Stimulated activated CD4-positive, alpha-beta T cell treated with anti-CD3 and anti-CD28 coated beads, TNF-alpha, amount 100 ng/mL, for 1 hour (primary cell): ENCODE measurements at places on chromosomes 7 and 10.

GRCh38 chr10:107971411-107971810, 806.9 kb upstream of the SORCS1 start:
- no peak for DNase-seq

- DNase-seq, result no peak
Measured at GRCh38 chr7:12256090-12256489, 45.0 kb downstream of the TMEM106B start.

DNA sequence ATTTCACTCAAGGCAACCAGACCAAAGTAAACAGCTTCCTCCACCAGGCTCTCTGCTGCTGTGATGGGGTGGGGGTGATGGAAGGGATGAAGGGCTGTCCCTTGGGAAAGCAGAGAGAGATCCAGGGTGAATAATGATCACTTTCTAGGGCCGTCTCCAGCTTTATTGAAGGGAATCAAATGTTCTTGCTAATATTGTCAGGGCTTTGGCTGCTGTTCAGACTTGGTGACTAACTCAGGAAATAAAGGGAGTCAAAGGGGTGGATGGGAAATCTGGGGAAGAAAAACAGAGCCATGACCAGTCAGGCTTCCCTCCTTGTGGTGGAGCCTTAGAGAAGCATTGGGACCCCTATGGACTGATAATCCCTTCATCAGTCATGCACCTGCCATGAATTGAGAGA, 196.2 kb upstream of the AGK start:
- no peak for DNase-seq

- no peak for DNase-seq
Measured at GRCh38 chr10:11401264-11402235, 209.9 kb downstream of the USP6NL start.

DNA sequence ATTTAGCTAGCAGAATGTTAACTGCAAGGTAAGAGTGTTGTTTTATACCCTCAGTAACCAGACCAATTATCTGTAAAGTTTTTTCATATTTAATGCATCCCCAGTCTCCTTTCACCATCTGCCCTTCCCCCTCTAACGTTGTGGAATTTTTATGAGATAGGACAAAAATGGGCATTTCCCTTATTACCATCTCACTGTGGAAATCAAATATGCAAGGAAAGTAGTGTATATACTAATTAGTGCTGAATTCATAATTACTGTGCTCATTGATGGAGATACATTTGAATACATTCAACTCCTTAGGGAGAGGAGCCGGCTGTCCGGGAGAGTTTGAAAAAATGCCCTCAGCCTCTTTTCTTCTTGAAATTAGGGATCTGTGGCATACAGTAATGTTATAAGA, 423.4 kb upstream of the MGMT start:
- DNase-seq, result no peak

- no peak for DNase-seq
Measured at GRCh38 chr7:3245721-3246120, 55.3 kb upstream of the SDK1 start.

DNA sequence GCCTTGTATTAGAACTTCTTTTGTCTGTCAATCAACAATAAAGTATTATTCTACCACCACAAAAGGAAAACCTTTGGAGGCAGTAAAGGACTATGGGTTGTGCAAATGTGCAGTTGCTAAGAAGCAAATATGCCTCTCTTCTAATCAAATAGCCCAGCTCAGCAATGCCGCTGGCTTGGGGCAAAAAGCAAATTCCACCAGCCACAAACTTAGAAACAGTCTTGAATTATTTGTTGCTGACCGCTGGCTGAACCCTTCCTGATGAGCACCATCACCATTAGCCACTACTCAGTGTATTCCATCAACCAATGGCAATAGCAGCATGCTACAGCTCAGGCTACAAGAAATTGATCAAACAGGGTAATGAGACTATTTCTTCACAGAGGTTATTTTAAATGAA, 51.0 kb downstream of the SKAP2 start:
- DNase-seq, result no peak

GRCh38 chr10:14421941-14422340, 91.2 kb upstream of the FRMD4A start:
- DNase-seq, result no peak

DNA sequence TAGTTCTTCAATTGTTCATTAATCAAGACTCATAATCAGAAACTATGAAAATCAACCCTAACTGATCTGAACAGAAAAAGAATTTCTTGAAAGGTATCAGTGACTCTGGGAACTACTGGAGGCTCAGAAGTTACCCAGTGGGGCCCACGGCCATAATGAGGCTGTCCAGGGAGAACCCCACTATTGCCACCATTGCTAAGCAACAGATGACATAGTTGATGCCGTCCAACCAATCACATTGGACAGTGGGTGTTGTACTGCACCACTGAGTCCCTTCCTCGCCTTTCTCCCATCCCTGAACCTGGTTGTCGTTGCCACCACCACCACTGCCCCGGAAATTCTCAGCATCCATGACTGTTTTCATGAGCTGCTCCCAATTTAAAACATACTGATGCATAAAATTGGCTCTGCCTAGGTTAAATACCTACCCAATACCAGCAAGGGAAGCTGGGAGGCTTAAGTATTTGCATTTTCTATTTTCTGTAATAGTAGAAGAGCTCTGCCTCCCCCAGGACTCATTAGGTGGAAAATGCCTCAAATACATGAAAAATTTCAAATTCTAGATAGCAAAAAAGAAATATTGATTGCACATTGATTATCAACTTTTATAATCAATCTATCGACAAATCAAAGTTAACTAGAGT, 26.7 kb upstream of the USP6NL start:
- no peak for DNase-seq

GRCh38 chr7:155665079-155665956, 20.9 kb downstream of the RBM33 start:
- DNase-seq, result no peak

- no peak for DNase-seq
Measured at GRCh38 chr10:20962165-20962564, 65.1 kb upstream of the NEBL start.

GRCh38 chr7:55044791-55045190, 26.0 kb downstream of the EGFR start:
- no peak for DNase-seq
